ENCODE measurements at places on chromosomes 4 and X.

DNA sequence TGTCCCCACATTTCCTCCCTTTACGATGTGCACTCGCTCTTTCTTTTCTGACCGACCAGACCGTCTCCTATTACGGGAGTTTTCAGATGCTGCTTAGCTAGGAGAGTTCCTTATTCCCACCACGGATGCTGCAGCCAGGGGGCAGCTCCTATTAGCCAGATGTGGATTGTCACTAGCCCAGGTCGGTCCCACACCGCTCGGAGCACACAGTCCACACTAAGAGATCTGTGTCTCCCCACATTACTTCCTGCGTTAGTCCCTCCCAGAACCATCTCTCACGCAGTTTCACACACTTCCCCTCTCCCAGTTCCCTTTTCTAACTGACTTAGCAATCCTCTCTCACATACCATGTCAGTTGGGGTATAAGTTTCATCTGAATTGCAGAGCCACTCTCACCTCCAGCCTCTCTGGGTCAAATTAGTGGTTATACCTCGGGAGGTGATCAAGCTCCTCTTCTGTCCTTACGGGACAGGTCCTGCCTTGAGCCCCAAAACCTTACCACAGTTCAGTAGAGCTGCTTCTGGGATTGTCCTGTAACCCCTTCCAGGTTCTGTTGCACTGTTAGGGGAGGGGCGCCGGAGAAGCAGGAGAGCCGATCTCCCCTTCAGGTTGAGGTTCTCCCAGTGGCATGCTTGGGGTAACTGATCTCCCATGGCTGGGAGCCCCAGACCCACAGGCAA lies 28.2 kb downstream of the SULT1E1 start:
- no peak for DNase-seq

DNA sequence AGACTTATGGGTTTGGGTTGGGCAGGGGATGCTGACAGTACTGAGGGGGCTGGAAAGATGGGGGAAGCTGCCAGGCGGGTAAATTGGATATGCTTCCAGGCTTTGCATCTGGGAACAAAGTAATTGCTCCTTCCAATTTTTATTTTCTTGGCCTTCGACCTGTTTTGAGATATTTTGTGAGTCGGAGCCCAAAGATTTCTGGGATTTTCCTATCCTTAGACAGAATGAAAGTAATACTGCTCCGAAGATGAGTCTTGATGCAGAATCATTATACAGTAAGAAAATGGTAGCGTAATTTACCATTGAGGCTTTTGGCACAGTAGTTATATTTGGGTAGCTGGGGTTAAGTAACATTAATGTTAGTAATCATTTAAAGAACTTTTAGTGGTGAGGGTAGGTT lies 1.4 kb downstream of the SMARCA5 start:
- DNase-seq, result no peak

DNA sequence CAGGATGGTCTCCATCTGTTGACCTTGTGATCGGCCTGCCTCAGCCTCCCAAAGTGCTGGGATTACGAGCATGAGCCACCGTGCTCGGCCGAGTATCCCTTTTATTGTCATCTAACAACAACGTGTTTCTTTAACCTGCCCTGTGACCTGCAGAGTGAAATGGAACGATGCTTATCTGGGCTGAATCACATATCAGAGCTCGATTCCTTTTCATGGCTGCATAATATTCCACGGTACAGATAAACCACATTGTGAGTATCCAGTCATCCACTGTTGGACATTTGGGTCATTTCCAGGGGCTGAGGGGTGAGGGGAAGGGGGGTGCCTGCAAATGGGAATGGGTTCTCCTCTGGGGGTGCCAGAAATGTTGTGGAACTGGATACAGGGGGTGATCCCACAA lies 260.0 kb downstream of the ASMT start:
- DNase-seq, result no peak

DNA sequence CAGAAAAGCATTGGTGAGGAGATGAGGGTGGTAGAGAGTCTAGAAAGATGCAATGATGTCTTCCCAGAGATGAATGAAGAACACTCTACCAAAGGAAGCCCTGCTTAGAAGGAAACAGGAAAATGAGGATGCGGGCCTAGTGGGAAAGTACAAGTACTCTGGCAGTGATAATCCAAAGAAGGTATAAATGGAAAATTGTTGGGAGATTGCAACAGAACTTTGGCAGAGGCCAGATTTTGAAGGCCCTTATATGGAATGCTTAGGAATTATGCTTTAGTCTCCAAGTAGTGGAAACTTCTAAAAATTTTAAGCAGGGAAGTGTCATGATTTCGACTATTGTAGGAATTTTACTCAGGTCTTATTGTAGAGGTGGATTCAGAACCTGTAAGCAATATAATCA lies 11.0 kb downstream of the ARSJ start:
- no peak for DNase-seq

- no peak for DNase-seq
These were observed 102.4 kb upstream of the TMLHE start for GRCh38 chrX:155715141-155715540.

DNA sequence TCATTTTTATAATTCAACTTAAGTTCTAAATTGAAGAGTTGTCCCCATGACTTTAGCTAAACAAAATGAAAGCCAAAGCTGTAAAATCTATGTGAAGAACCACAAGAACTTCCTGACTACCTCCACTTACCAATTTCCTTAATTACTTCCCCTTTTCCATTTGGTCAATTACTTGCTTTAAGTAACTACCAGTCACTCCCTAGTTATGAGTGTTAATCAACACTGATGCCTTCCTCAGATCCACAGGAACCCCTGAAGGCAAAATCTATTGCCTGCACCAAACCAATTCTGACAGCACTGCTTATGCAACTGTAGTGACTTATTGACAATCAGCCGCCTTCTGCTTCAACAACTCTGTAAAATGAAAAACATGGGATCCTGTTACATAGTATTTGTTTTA lies 10.5 kb downstream of the RBMX start:
- DNase-seq, result no peak

GRCh38 chr4:38034986-38035882 lies 75.0 kb downstream of the PTTG2 start:
- no peak for DNase-seq

DNA sequence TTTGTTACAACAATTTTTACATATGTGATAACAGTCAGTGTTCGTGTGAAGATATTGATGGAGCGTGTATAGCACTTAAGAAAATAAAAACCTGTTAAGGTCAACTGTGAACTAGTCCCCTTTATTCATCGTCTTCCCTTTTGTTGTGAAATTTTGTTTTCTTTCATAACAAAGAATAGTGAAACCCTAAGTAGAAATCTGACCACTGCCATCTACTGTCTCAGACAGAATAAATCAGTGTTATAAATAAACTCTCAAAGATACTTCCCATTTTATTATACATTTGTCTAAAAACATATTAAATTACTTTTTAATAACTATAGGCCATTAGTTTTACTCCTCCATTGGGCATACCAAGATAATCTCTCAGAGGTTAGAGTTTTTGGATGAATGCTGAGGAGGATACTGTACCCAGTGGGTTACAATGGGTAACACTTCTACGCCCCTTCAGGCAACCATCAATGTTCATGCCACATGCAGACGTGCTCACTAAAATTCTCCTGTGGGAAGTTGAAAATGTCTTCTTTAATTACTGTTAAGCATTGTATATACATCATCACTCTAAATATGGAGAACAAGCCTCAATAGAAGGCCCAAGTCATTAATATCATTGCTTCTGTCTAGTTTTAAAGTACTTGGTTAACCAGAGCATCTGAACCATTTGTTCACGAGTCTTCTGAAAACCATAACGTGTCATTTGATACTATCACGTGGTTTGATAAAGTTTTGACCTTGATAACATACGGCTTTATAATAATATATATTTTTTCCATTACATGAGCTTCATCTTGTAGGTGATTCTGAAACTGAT lies 171.2 kb downstream of the TMA16 start:
- no peak for DNase-seq

DNA sequence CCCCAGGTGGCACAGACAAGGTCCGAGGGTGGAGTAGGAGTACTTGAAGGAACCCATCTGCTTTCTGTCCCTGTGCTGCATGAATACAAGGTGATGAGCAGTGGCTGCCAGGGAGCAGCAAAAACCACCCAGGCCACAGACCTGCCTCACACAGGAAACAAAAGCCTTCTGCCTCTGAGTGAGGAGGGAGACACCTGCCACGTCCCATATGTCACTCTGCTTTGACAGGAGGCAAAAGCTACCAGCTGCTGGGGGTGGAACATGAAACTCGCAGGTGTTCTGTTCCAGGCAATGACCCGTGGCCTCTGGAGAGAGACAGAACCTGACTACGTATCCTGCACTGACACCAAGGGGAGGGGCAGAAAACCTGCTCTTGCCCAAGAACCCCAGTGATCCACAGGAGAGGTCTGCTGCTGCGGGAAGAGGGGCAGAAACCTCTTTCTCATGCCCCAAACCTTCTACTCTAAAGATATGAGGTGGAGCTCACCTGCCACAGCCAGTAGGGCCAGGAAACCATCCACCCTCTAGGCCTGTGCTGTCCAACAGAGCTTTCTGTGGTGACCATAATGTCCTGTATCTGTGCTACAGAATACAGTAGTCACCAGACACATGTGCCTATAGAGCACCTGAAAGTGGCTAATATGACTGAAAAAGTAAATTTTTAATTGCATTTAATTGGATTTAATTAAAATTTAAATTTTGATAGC lies 172.9 kb downstream of the PRDM5 start:
- no peak for DNase-seq

DNA sequence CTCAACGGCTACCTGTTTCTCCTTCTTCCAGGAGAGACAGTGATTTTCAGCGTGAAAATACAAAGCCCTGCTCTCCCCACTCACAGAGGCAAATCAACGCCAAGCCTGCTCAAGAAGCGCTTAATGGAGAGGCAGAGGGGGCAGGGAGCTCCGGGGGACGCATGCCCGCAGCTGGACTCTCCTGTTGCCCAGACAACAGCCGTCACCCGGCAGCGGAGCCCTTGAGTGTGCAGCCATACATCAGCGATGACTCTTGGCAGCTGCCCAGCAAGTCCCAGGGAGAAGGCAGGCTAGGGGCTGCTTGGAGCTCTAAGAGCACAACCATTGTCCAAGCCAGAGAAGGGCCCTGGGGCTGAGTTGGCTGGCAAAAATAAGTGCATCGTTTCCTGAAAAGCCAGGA lies 71.0 kb upstream of the AFAP1 start:
- no peak for DNase-seq

- DNase-seq, result peak; percentile 14
These were observed at the start of gene XKRX for GRCh38 chrX:100928660-100929613. XKRX (minus strand) TSS chrX:100928917; CDS start chrX:100928304, 613 bp downstream.

DNA sequence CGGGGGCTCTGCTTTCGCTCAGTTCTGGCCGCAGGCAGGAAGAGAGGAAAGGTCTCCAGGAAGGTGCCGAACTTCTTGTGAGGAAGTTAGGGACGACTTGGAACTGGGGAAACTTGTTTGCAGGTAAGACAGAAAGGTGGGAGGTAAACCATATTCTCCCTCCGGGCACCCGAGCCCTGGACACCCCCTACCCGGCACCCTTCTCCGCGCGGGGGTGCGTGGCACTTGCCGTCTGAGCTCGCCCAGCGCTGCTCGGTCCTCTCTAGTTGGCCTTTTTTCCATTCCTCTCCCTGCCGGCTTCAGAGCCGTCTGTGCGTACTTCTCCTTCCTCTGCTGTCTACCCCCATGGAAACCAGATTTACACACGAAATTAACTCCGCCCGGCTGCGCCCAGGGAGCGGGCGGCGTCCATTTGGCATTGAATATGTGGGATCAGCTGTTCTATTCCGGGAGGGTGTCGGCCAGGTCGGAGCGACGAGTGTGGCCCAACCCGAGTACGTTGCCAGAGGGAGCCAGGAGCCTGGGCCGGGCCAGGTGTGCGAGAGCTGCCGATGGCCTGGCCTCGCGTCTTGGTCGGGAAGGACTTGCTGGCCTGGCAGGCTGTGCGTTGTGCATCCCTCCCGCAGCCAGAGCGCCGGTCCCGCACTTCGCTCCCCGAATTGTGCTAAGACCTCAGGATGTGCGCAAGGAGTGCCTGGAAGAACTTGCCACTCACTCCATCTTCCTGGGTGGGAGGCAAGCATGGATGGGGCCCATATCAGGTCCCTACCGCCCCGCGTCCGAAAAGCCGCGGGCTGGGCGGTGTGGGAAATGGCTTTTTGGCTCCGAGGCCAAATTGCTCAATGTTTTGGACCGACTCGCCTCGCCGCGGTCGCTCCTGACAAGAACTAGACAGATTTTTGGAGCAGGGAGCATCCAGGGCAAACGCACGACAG lies 1.7 kb downstream of the PDGFRA start:
- peak; percentile 48 for DNase-seq

GRCh38 chr4:124535003-124535402 lies 177.5 kb downstream of the ANKRD50 start:
- no peak for DNase-seq

DNA sequence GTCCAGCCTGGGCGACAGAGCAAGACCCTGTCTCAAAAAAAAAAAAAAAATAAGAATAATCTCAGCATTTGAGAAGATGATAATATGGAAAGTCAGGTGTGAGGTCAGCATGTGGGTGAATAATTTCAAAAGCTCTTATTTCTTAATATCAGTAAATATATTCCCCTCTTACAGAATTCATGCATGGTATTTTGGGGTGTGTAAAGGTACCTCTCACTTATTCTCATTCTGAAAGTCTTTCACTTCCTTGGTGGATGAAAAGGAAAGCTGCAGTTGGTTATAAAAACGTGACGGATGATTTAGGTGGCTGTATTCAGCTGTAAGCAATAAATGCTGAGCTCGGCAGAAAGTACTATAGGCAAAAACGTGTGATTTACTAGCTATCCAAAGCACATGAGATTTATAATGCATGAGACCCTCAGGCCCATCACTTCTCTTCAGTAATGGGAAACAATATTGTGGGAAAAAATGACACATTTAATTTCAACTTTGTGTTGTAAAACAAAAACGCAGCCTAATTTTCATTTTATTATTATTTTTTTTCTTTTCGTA lies 353.2 kb upstream of the MAGEB2 start:
- no peak for DNase-seq

- no peak for DNase-seq
These were observed 20.4 kb upstream of the GPM6B start for GRCh38 chrX:13837290-13837745.

- DNase-seq, result no peak
These were observed 63.3 kb downstream of the KLHL4 start for GRCh38 chrX:87580862-87581261.

- no peak for DNase-seq
These were observed 11.8 kb upstream of the DTHD1 start for GRCh38 chr4:36269533-36270173.

DNA sequence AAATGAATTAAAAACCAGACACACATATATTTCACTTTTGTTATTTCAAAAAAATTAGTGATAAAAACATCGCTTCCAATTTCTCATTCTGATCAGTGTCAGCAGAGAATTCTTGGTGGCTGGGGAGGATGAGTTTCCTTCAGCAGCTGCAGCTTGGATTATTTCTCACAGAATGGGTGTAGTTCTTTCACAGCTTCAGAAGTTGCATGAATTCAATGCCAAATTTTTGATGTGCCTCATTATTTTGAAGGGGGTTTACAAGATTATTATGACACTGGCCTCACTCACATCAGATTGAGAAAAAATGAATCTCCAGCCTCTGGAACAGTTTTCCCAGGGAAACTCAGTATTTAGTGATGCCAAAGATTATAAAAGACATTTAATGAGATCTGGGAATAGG lies 184.9 kb upstream of the WDFY3 start:
- DNase-seq, result no peak

- no peak for DNase-seq
These were observed 645.8 kb upstream of the ATOH1 start for GRCh38 chr4:93182722-93183121.

GRCh38 chr4:10095296-10095991 lies 21.2 kb downstream of the WDR1 start:
- no peak for DNase-seq

GRCh38 chr4:145851511-145852201 lies 87.0 kb downstream of the ZNF827 start:
- no peak for DNase-seq

- DNase-seq, result no peak
These were observed 29.3 kb upstream of the FAM47C start for GRCh38 chrX:36978886-36979285.

All from lower leg skin (tissue), 4 donors.